ENCODE measurements at places on chromosomes 16 and 17.
A peak's percentile ranks its signal among the peaks of the same experiment; 100 is the strongest.

DNA sequence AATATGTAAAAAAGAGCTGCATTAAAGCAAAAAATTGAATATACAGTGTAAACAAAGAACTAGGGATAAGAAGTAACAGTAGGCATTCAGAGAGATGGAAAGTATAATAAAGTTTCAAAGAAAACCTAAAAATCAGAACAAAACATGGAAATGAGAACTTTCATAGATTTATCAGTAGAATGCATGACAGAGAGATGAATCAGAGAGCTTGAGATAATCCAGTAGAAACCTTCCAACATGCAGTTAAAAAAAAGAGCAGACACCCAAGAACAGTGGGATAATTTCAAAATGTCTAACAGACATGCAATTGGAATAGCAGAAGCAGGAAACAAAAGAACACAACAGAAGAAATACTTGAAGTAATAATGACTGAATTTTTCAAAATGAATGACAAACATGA is 1384.2 kb downstream of the CDH11 start:
- DNase-seq: no peak

DNA sequence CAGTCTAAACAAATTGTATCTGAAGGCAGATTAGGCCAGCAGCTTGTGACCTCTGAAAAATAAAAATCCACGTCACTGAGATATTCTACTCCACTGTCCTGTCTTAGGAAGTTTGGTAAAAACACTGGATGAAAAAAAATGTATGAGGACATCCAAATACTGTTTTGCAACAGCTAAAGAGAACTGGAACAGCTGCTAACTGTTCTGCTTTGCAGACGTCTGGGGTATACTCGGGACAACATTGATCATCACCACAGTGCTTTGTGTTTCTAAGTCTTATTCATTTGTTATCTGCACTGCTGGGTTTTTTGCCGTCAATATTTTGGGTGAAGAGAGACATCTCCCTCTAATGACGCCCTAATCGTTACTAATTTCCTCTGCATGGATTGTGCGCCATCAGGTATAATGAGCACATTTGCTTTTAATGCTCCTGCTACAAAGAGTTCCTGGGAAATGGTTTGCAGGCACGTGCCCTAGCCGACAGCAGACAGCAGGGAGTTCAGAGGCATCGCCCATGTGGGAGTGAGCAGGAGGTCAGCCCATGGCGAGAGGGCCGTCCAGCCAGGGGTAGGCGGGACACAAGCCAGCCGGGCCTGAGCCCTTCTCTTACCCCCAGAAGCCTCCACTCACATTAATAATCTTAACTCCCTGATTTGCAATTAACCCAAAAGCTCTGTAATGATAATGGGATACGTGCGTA is 87.0 kb downstream of the CBLN1 start:
- peak; percentile 69 for DNase-seq

DNA sequence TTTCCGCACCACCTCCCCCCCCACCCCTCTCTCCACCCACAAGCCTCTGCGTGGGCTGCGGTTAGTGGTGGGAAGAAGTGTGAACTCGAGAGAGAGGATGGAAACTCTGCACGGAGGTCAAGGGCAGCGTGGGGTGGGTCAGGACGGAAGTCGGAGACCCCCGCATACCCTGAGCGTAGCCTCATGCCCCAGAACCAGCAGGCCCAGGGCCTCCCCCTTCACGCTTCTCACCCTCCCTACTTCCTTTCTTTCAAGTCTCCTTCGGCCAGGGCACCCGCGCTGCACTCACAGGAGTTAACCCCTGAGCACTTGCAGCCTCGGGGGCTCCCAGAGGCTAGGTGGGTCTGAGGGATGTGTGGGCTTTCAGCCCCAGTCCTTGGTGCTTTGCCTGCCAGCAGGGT is 9.2 kb downstream of the TBKBP1 start:
- no peak for DNase-seq

DNA sequence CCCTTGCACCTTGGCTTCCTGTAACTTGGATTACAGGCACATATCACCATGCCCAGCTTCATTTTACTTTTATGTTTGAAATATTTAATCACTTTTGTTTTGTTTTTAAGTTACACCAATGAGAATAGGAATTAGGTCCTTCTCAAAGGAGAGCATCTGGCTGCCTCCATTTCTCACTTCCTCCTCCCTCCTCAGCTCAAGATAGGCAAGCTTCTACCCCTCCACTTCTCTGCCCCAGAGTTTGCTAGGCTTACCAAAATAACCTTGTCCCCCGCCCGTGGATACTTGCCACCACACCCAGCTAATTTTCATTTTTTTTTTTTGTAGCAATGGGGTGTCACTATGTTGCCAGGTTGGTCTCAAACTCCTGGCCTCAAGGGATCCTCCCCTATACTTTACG is 17.9 kb downstream of the GABARAPL2 start:
- DNase-seq: no peak

- DNase-seq: no peak
Observed at GRCh38 chr16:86316967-86317812, 193.1 kb upstream of the FOXF1 start.

GRCh38 chr16:78704416-78704815 is 605.0 kb downstream of the WWOX start:
- no peak for DNase-seq

GRCh38 chr17:15350777-15351477 is 9.5 kb upstream of the TEKT3 start:
- no peak for DNase-seq

DNA sequence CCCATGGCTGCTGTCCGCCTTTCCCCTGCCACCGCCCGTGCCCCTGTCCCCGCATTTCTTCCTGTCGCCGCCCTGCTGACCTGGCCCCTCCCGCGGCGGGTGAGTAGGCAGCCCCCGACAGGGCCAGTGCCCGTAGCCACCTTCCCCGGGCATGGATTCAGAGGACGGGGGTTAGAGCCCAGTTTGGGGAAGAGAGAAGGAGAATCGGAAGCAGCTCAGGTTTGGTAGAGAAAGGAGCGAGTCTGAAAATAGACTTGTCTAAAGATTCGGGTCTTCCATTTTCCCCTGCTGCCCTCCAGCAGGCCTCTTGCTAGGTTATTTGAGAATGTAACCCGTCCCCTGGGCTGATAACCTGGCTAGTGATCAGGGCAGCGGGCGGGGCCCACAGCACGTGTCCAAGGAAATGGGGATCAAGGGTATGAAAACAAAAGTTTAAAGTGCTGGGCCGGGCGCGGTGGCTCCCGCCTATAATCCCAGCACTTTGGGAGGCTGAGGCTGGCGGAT is 7.9 kb upstream of the CLDN9 start:
- no peak for DNase-seq

GRCh38 chr17:2776589-2777241 is 19.5 kb upstream of the RAP1GAP2 start:
- no peak for DNase-seq

DNA sequence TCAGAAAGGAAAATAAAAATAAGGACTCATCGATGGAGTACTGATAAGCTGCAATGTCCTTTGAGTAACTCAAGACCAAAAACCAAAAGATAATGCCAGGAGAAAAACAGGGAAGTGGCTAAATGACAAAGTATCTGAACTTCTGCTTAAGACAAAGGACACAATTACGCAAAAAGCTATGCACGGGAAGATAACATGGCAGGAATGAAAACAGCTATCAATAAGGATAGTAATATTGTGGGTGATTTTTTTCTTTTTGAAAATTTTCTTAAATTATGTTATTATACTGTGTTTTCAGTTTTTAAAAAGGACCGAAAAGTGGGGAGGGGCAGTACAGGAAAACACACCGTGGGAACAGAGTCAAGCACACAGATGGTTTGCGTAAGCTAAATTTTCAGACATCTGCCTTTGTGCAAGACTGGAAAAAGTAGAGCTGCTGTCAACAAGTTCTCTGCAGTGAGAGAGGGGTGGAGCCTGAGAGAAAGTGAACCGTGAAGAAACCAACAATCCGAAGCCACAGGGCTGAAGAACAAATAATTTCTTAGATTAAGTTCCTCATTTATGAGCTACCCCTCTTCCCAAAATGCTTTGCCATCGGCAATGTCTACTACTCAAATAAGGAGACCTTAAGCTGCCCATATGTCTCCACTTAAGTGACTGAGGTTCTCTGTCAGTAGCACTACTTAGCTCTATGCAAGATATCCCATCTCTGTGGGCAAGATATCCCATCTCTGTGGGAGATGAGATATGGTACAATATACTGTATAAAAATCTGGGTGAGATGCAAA is 99.9 kb upstream of the CORO6 start:
- no peak for DNase-seq

DNA sequence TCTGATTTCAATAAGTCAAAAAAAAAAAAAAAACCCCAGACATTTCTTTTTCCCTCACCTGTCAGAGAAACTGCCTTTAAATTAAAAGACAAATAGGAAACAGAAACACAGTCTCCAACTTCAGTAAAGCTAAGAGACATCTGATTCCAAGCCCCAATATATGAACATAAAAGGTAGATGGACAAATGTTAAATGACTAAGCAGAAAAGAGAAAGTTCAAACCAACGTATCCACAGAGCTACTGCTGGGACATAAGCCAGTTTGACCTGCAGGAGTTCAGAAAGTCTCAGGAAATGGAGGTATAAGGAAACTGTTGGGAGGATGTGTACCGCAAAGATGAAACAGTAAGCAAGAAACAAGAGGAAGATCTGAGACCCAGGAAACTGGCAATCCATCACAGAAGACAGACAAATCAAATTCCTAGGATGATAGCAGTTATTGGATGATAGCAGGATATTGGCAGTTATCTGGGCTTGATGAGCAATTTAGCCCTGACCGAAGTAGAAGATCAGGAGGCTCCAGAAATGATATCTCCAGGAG is 135.0 kb downstream of the BRIP1 start:
- DNase-seq: no peak

DNA sequence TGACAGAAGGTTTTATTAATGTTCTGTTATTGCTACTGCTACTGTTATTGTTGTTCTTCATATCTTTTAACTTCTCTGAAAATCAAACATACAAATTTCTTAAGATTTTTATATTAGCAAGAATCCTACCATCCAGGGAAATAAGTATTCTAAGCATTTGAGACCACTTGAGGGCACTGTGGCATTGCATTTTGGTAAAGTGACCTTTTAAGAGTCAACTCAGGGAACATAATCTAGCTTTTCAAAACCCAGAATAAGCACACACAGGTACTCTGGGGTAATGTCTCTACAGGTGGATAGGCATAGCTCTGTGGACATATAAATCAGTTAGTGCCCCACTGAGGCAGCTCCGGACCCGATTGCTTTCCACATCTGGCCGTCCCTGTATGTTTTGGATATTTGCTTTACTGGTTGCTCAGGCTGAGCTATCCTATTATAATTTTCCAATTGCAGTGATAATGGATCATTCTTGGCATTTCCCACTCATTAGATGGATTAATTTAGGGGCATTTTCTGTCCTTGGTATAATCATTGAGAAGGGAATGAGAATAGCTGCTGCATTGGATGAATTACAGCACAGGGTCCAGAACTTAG is 1425.1 kb upstream of the CDH8 start:
- DNase-seq: no peak

DNA sequence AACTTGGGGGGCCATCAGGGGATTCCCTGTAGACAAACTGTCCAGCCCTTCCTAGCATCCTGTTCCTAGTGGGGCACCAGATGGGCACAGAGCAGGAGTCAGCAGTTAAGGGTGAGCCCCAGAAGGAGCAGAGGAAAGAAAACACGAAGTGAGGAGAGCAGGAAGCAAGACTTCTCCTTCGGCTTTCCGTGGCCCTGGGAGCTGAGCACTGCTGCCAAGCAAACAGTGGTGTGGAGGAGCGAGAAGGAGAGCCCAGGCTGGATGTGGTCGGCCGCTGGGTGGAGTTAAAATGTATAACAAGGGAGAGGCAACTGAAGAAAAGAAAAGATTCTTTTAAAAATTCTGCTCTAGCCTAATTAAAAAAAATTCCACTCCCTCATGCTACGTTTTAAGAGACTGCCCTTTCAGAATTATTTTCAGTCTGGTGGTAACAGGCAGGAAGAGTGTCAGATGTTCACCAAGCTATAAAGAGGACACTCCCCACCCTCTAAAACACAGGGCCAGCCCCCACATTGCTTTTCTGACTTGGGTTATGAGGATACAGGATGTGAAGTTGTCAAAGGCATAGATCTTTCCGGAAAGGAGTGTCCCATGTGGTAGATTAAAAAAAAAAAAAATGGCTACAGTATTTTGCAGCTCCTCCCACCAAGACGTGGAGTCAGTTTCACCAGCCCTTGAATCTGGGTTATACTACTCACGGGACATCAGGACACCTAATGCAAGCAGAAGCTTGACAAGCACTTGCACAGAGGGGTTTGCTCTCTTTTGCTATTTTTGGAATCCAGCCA is 74.9 kb upstream of the ZFHX3 start:
- no peak for DNase-seq

DNA sequence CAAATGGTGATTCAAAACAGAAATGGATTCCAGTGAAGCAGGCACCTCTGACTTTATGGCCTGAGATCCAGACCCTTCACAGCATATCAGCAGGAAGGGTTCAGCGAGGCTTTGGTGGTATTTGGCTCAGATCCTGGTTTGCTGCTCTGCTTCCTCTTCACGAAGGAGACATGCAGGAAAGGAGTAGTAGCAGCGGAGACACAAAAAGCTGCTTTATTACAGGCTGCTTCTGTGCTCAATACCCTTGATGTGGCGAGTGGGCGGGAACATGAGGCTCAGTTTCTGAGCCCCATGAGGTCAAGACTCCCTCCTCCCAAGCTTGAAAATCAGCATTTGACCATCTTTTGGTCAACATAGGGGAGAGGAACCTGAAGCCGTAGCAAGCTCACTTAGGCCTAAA is 213.3 kb upstream of the AXIN2 start:
- DNase-seq: no peak

GRCh38 chr17:12302711-12303110 is 282.0 kb downstream of the MAP2K4 start:
- no peak for DNase-seq

DNA sequence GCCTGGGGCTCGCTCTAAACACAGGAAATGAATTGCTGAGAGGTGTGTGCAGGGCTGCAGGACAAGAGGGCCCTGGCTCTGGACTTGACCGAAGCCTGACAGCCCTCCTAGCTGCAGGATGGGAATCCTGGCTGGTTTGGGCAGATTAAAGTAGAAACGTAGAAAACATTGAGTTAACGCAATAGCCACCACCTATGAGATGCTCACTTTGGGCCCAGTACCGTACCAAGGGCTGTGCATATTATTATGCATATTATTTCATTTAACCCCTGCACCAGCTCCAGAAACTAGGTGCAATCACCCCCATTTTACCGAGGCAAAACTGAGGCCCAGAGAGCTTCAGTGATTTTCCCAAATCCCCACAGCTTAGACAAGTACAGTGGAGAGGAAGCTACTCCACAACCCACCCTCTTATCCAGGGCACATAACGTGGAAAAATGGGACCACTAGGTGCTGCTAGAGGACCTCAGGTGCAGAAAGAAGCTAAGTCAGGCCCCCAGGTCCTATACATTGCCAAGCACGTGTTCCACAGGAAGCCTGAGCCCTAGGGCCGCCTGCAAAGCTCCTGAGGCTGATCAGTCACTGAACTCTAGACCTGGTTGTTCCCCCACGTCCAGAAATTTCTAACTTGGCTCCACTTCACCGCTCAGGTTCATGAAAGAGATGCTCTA is 79.2 kb downstream of the MYH11 start:
- DNase-seq: no peak

Measured in osteocyte (in vitro differentiated cells).